ENCODE measurements at places on chromosomes 4 and X. TPM values are rescaled to one million over a fixed set of nuclear protein-coding genes. Genes with fewer than 3 reads are reported as not detected.

GRCh38 chr4:148704291-148704690 lies 262.1 kb upstream of the NR3C2 start:
- DNase-seq, result no peak

ASB12 gene
- polyA plus RNA-seq, result 24.3 TPM

GRCh38 chr4:187070158-187070557 lies 346.5 kb upstream of the FAT1 start:
- no peak for DNase-seq

DNA sequence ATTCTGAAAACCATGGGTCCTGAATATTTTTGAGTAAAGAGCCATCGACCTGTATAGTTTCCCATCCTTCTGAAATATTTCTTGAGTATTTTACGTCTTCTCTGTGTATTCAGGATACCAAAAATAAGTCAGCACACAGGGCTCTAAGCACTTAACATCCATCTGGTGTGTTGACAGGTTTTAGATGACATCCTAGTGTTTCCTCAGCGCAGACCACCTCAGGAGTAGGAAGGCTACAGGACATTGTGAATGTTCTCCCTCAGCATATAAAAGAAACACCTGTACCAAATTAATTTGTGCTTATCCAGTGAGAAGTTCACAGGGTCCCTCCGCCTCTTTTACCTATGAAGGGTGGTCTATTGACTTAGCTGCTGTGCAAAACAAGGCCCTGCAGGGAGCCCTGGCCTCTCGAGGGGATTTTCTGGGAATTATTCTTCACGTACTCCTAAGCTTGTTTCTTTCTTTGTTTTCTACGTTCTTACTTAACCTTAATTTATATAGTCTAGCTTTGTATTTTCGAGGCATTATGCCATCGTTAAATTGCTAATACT lies 241.8 kb downstream of the FBXO8 start:
- no peak for DNase-seq

DNA sequence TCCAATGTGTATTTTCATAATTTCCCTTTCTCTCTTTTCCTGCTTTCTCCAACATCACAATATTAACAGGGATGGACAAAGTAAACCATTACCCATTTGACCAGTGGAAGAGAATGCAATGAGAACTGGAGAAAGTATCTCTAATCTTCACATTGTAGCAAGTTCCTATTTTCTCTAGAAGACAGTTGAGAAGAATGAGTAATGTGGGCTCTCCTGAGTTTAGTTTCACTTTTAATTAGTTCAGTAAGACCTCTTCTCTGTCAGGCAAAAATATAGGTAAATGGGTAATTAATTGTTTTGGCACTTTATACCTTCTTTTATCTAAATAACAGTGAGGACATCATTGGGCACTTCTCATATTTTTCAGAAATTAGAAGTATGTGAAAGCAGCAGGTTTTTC lies 602.0 kb downstream of the GLUD2 start:
- DNase-seq, result no peak

GRCh38 chrX:150339736-150340135 lies 23.4 kb upstream of the MAMLD1 start:
- DNase-seq, result no peak

DNA sequence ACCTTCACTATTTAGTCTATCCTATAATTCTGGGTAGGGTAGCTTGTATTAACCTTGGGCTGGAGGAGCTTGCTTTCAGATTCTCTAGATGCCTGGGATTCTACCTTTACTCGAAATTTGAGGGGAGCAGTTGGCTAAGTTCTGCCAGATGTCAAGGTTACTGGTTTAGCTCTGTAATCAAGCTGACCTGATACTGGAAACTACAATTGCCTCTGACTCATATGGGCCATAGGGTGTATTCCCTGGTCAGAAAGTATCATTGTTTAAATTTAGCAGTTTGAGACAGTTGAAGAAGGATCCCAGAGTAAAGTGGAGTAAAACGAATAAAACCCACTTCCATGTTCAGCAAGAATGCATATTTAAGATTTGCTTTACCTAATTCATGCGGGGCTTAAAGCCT lies 337.6 kb downstream of the SPIN4 start:
- no peak for DNase-seq

- no peak for DNase-seq
These were observed 71.9 kb downstream of the MAGEB17 start for GRCh38 chrX:16239211-16239610.

TRPC3 gene
- polyA plus RNA-seq, result 0.19 TPM

DNA sequence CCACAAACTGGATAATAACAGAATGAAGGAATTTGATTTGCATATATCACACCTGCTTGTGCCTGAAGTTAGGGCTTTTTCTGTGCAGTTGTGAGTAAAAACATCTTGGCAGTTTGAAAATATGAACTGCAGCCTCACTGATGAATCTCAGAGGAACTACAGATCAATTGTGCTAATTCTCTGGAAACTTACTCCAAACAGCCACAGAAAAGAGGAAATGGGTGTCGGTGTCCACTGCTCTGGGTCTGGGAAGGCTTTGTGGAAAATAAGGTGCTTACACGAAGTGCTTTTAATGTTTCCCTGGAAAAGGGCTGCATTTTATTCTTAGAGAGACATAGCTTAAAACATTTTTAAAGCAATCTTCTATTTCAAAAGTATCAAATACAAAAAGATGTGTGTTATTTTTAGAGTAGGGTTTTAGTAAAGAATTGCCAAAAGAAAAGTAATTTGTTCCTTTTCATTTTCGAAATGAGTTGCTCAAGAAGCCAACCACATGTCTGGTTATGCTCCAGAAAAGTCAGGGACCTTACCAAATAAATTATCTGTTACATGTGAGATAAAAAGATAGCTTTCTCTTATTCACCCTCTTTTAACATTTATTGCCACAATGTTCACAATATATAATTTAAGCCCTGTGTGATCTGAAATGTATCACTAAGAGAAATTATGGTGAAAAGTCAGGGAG lies 240.1 kb downstream of the FRAS1 start:
- peak; percentile 40 for DNase-seq

DNA sequence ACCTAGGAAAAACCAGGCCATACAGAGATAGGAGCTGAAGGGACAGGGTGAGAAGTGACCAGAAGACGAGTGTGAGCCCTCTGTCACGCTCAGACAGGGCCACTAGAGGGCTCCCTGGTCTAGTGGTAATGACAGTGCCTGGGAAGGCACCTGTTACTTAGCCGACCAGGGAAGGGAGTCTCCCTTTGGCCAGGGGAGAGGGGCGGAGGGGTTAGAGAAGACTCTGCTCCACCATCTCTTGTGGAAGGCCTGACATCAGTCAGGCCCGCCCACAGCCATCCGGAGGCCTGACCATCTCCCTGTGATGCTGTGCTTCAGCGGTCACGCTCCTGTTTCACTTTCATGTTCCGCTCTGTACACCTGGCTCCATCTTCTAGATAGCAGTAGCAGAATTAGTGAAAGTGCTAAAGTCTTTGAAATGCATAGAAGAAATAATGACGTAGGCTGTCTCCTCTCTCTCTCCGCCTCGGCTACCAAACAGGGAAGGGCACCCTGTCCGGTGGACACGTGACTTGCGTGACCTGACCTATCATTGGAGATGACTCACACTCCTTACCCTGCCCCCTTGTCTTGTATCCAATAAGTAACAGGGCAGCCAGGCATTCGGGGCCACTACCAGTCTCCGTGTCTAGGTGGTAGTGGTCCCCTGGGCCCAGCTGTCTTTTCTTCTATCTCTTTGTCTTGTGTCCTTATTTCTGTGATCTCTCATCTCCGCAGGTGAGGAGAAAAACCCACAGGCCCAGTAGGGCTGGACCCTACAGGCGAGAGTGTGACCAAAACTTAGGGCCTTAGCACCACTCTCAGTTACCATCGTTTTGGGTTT lies 26.7 kb downstream of the HTT-AS start:
- DNase-seq, result no peak

PHKA1 gene
- polyA plus RNA-seq, result 3.2 TPM

DNA sequence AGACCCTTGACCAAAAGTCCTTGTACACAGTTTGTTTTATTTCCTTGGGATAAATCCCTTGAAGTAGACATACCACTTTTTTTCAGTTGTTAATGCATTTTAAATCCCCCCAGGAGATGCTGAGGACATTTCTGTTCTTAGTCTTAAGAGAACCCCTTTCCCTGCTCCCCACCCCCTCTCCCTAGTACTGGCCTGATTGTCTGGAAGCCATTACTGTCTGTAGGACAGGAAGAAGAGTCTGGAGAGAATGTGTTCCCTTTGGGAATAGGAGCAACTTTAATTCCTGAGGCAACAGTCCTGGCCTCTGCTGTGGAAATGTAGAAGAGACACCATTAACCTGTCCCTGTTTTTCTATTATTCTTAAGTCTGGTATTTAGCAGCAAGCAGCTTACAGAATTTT lies 52.3 kb upstream of the TMEM131L start:
- no peak for DNase-seq

DNA sequence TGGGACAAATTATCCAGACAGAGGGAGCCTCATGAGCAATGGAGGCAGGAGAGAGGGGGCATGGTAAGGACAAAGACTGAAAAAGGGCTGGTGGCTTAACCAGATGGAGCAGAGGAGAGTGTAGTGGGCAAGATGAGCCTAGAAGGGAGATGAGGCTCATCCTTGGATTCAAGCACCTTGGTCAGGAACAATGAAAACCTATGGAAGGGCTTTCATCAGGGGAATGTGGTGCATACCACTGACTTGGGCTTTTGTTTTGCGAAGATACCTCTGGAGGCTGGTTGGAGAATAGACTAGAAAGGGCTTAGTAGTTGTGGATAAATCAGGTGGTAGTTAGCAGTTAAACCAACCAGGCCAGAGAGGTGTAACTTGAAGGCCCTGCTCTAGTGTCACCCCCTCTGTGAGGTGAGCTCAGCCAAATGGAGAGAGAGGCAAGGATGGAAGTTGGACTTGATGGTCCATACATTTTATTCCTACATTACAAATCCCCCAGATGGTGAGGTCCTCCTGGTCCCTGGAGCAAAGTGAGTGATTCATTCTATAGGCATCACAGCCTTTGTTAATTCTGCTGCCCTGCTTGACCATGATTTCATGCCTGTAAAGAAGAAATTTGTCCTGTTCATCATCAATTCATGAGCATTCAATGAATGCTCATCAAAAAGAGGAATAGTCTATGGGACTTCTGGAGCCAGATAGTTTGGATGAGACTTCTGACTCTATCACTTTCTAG lies 264.8 kb upstream of the IGFBP7 start:
- DNase-seq, result no peak

DNA sequence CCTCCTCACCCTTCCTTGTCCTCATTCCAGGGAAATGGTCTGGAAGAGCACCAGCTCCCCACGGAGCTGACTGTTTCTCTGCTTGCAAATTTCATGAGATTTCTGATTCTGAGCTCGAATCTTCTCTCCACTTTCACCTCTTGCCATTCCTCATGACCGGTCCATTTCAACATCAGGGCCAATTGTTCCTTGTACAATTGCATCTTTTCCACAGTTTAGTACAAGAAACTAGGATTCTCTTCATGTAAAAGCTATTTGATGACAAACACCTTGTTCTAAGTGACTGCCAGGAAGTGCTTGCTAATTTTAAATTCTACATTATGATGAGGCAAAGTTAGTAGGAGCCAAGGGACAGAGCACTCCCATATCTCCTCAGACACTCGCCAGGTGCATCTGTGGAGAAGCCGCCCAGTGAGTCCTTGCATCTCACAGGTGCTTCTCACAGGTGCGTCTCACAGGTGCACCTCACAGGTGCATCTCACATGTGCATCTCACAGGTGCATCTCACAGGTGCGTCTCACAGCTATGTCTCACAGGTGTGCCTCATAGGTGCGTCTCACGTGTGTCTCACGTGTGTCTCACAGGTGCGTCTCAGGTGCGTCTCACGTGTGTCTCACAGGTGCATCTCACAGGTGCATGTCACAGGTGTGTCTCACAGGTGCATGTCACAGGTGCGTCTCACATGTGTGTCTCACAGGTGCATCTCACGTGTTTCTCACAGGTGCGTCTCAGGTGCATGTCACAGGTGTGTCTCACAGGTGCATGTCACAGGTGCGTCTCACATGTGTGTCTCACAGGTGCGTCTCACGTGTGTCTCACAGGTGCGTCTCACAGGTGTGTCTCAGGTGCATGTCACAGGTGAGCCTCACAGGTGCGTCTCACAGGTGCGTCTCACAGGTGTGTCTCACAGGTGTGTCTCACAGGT lies 3.0 kb upstream of the PDE6B start:
- DNase-seq, result no peak

DNA sequence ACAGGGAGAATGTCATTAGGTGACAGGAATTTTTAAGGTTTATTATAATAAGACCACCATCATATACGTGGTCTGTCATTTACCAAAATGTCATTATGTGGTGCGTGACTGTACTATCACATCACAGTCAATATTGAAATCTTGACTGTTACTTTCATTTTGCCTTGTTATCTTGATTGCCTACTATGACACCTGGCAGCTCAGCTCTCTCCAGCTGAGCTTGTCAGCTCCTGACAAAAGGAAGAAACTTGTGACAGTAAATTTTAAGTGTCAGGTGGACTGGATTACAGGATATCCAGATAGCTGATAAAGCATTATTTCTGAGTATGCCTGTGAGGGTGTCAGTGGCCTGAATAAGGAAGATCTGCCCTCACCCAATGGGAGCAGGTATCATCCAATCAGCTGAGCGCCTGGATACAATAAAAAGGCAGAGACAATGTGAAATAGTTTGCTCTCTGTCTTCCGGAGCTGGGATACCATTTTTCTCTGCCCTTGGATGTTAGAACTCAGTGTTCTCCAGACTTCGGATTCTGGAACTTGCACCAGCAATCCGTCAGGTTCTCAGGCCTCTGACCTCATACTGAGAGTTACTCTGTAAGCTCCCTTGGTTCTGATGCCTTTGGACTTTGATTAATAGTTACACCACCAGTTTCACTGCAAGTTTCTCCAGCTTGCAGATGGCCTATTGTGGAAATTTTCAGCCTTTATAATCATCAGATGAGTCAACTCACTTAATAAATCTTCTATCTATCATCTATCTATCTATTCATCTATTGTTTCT lies 1454.7 kb upstream of the IGFBP7 start:
- DNase-seq, result no peak

CCDC110 gene
- 1.6 TPM for polyA plus RNA-seq

CXCL3 gene
- polyA plus RNA-seq, result not detected

All from hindlimb muscle (tissue), 1 donor.